Stromal cell of bone marrow (primary cell): ENCODE measurements at places on chromosomes 1 and 21.

DNA sequence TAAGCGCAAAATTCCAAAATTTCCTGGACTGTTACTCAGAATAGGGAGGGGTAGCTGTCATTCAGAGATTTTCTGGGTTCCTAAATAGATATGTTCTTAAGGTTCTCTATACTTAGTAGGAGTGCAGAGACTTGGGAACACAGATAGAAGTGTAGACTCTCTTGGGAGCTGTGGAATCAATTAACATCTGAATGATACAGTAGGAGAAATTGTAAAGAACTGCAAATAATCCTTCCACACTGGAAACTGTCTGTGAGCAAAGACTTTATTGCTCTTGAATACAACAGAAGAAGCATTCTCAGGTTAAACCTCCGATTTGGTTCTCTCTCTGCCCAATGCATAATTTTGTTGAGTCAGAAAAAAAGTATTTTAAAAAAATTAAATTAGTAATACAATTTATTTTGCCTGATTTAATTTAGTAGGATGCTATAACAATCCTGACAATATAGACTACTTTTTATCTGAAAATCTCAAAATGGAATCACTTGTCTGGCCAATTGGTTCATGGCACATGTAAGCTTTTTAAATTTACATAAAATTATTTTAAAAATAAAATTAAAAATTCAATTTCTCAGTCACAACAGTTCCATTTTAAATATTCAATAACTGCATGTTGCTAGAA is 1754.3 kb downstream of the PLA2G4A start:
- no peak for DNase-seq

- DNase-seq, result no peak
These were observed 6.8 kb downstream of the SLC5A9 start for GRCh38 chr1:48229317-48229716.

- no peak for DNase-seq
These were observed 14.9 kb downstream of the PLEKHA6 start for GRCh38 chr1:204344665-204345355.

DNA sequence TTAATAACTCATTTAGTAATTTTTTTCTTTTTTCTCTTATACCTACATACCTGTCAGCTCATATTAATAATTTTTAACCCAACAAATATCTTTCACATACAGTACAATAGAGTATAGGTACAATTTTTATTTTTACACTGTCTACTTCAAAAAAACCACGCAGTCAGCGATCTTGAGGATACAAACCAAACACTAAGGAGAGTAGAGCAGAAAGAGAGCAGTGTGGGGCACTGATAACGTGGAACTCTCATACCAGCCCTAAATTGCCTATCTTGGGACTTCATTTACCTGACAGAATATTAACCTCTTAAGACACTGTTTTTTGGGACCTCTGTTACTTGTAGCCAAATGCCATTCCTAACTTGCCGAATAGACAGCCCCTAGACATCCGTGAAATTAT is 5.5 kb downstream of the TRMT1L start:
- no peak for DNase-seq

GRCh38 chr1:207962716-207963426 is 51.9 kb upstream of the CD34 start:
- DNase-seq, result no peak

DNA sequence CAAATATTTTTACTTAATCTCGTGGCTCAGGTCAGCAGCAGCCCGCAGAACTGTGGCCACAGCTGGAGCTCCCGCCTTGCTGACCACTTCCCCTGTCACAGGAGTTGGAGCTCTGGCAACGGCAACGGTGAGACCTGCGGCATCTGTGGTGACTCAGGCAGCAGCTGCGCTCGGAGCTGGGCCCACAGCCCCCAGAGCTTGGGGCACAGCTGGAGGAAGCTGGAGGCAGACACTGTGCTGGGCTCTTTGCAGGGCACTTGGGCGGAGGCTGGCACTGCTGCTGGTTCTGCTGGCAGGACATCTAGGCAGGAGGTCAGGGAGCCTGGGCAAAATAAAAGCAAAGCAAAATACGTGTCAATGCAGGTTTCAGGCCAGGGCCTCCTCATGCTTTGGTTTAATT is at the start of gene LCE3A:
Gene LCE3A (minus strand): TSS at position 301 of the 400 bp plus-strand sequence. CDS start 0 bp downstream, at position 301.
- no peak for DNase-seq

DNA sequence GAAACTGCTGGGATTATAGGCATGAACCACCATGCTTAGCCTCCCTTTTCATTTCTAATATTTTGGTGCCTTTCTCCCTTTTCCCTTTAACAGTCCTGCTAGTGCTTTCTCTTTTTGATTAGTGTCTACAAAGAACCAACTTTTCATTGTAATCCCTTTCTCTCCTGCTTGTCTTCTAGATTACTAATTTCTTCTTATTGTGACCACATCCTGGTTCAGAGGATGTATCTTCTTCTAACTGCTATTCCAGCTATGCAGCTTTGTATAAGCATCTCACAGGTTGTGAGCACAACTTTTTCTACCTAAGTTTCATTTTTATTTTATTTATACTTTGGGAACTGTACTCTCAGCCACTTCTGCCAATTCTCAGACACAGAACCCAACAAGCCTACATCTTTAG is 14.7 kb downstream of the ZNF648 start:
- DNase-seq, result no peak

GRCh38 chr1:91556556-91556955 is 55.9 kb downstream of the CDC7 start:
- no peak for DNase-seq

- DNase-seq, result no peak
These were observed 102.8 kb upstream of the SOD1 start for GRCh38 chr21:31556662-31557061.

DNA sequence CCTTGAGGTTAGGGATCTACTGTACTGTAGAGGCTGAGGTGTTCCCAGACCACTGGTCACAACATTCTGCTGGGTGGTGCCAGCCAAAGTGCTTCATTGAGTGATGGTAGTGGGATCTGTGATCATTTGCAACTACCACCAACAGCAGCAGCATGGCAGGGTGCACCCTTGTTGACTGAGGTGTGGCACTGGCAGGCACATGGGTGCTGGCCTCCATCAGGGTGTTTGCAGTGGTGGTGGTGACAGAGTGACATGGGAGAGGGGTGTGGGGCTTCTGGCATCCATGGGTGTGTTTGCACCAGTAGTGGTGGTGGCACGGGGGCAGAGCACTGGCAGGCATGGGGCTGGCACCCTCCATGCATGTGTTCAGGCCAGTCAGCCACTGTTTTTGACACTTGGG is 183.7 kb upstream of the LYPLAL1 start:
- DNase-seq, result no peak

DNA sequence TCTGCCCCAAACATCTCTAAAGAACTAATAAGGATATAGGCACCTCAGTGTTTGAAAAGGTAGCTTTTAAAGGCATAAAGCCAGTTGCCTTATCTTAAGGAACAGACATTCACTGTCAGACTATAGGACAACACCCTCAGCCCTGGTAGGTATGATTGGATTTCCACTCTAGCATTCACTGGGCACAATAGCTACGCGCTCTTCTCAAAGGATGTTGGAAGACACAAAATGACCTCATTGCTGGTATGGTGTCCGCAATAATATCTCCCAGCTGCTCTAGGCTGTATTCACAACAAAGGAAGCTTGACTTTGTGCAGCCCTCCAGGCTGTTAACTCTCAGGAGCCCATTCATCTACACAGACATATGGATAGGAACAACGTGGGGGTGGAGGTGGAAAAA is 119.4 kb upstream of the CXADR start:
- no peak for DNase-seq

- no peak for DNase-seq
These were observed 94.7 kb upstream of the GADD45A start for GRCh38 chr1:67590329-67590728.

DNA sequence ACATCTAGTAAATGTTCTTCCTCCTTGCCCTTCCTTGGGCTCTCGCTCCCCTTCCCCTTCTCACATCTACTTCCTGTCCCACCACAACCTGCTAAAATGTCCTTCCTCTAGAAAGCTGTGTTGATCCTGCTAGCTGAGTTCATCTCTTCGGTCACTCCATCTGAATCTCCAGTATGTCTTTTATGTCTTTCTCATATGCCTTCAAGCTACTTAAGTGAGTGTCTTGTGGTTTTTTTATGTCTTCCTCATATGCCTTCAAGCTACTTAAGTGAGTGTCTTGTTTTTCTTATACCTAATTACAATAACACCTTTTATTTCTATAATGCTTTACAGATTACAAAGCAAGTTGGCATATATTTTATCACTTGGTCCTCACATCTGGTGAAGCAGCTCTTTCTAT is 33.9 kb downstream of the CSF1 start:
- no peak for DNase-seq

DNA sequence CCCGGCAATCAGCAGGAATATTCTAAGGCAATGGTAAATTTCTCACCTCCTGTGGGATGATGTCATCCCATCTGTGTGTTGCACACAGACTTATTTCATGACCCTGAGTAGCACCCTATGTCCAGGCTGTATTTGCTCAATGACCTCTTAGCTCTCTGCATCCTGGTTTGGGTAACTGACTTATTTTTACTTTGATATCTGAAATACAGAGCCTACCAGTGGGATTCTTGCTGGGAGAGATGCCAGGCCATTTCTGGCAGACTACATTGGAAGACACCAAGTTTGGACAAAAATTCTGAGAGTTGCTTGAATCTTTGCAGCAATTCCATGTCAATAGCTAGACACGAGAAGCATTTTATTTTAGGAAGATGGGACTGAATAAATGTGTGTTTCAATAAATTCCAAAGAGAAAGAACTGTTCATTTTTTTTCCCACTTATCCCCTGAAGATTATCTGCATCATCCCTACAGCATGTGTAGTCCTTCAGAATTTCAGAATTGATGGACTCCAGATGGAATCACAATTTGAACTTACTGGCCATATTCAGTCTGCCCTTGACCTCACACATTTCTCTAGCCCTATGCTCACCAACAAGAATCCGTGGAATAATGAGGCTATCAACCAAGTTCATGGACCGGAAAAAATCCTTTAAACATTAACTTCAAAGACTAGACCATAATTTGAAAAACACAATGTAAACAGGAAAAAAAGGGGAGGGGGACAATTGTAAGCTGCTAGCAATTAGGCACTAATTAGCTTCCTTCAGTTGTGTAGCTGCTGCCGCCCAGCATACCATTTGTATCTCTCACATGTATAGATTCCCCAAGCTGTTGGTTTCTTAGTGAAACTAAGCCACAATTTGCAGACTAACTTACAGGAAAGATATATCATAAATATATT is 226.5 kb downstream of the HMCN1 start:
- peak; percentile 38 for DNase-seq

- peak; percentile 14 for DNase-seq
These were observed 104.0 kb upstream of the PPM1J start for GRCh38 chr1:112818990-112819689.

- DNase-seq, result peak; percentile 66
These were observed 7.3 kb downstream of the SH2D1B start for GRCh38 chr1:162404550-162405160.

DNA sequence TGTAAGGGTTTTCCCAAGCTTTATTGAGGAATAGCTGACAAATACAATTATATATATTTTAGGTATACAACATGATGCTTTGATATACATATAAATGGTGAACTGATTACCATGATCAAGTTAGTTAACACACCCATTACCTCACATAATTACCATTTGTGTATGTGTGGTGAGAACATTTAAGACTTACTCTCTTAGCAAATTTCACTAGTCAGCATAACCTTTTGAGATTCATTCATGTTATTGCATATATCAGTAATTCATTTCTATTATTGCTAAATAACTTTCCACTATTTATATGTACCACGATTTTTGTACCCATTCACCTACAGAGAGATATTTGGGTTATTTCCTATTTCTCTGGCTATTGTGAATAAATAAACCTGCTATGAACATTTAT is 16.2 kb upstream of the TP53BP2 start:
- no peak for DNase-seq
